ENCODE measurements at places on chromosomes 7 and 10.

DNA sequence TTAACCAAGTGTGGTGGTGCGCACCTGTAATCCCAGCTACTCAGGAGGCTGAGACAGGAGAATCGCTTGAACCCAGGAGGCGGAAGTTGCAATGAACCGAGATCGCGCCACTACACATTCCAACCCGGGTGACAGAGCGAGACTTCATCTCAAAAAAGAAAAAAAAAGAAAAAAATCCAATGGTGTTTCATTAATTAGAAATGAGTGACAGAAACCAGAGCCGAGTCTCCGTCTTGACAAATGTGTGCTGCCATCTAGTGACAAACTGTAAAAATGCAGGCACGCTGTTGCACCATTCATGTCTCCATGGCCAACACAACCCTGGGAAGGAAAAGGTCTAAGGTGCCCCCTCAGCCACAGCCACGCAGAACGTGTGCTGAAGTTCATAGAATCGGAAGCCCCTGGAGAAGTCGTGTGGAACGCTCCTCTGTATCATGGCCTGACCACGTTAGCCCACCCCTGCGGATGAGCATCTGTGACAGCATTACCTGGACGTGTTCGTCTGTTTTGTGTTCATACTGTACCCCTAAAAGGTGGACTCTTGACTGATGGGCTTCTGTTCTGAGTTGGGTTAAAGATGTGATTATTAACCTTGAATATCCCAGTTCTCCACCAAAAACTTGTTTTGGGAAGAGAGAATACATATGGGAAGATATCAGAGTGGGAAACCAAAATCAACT lies 94.9 kb downstream of the LYZL2 start:
- peak; percentile 77 for DNase-seq

DNA sequence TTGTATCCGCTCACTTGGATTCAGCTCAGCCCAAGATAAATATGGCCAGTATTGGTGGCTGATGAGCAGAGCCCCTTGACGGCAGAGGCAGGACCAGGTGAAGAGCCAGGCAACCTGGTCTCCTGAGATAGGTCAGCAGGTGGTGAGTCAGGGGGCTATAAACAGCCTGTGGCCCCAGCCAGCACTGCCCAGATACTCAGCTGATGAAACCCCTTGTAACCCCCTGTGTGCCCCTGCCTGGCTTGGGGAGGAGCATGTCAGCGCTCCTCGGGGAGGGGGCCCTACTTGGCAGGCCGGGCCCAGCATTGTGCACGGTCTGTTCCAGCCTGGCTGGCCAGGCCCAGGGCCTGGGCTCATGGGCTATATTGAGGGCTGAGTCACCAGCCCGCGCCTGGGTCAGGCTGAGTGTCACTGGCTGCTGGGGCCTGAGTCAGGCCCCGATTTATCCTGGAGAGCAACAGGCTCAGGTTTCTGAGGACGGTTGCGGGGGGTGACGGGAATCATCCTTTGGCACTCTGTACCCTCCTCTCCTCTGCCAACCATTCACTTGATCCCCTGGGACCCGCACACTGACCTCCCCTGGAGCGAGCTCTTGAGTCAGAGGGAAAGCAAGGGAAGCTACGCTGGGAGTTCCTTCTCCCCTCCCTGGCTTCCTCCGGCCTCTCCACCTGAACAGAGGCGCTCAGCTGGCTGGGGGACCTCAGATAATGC lies 2.8 kb upstream of the FLNC start:
- no peak for DNase-seq

DNA sequence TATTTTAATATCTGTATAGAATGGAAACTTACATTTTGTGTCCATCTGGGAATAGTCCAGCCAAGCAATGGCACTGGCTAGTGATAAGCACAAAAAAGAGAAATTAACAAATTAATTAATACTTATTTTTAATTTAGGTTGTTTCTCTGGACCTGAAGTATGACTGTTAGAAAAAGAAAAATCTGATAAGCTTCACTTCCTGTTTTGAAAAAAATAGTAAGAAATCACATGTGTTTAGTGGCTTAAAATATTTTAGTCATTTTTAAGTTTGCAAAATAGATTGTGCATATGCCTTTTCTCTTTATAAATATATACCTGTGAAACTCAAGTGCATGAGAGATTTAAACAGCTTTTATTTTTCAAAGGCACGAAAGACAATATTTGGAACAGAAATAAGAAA lies 50.1 kb upstream of the CREB5 start:
- no peak for DNase-seq

DNA sequence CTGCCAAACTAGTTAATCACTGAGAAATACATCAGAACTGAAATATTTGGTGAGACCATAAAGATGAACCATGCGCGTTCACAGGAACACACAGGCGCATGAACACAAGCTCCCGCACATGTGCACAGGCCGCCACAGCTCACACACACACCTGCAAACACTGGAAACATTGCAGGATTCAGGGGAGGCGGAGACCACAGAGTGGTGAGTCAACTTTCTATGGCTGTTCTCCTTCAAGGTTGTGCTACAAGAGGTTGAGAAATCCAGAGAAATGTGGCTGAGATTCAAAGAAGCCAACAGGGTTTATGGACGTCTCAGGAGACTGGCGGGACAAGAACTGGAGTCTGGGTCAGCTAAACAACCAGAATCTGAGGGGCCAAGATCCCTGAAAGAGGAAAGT lies 17.8 kb downstream of the ESYT2 start:
- DNase-seq = no peak

GRCh38 chr7:69537691-69538090 lies 60.6 kb upstream of the AUTS2 start:
- DNase-seq = no peak
